ENCODE measurements at places on chromosomes 4 and X.

- DNase-seq, result no peak
These were observed 189.2 kb downstream of the SHROOM3 start for GRCh38 chr4:76624241-76624681.

DNA sequence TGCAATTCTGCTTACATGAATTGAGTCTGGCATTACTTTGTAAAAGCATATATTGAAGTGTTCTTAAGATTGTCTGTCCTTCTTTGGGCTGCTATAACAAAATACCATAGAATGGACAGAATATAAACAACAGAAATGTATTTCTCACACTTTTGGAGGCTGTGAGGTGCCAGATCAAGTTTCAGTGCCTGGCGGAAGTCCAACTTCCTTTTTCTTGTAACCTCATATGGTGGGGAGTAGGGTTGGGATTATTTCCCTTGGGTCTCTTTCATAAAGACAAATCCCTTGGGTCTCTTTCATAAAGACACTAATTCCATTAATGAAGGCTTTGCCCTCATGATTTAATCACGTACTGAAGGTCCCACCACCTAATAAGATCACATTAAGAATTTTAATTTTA lies 199.3 kb upstream of the GRID2 start:
- no peak for DNase-seq

DNA sequence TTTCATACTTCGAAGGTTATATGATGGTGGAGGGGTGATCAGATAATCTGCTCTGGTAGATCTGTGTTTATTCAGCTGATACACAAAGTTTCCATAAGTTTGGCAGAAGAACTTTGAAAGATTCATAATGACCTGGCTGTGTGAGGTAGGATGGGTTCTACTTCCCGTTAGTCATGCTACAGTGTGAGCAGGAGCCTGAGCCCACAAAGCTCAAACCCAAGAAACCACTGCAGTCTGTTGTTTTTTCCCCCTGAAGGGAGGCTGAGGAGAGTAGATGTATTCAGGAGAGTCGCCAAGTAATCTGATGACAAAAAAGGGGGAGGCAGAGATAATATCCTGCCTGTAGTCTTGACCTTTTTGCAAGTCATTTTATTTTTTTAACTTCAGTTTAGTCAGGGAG lies 52.8 kb upstream of the PPP3CA start:
- DNase-seq, result no peak

GRCh38 chr4:61243962-61244361 lies 43.8 kb downstream of the ADGRL3 start:
- no peak for DNase-seq

GRCh38 chr4:2932321-2932950 lies 30.8 kb downstream of the NOP14 start:
- DNase-seq, result no peak

DNA sequence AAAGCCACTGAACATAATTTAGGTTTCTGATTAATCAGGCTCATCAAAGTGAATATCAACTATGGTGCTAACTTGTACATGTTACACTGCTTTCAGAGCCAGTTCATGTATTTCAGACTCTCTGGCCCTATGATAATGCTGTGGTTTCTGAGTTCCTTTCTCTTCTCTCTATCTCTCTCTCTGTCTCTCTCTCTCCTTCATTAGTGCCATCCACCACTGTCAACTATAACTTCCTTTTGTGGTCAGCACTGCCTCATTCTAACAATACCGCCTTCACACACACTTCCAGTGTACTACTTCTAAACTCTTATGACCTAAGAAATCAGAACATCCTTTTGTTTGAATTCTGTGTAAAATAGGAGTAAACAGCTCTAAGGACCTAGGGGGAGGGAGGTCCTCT lies 907.1 kb downstream of the RPA4 start:
- DNase-seq, result no peak

- no peak for DNase-seq
These were observed 1555.5 kb upstream of the IGFBP7 start for GRCh38 chr4:58665649-58666048.

- DNase-seq, result no peak
These were observed 147.5 kb upstream of the ANK2 start for GRCh38 chr4:112901962-112902411.

- DNase-seq, result no peak
These were observed 29.9 kb downstream of the DOK7 start for GRCh38 chr4:3492741-3493719.

GRCh38 chr4:57442831-57443291 lies 332.7 kb upstream of the IGFBP7 start:
- DNase-seq, result no peak

DNA sequence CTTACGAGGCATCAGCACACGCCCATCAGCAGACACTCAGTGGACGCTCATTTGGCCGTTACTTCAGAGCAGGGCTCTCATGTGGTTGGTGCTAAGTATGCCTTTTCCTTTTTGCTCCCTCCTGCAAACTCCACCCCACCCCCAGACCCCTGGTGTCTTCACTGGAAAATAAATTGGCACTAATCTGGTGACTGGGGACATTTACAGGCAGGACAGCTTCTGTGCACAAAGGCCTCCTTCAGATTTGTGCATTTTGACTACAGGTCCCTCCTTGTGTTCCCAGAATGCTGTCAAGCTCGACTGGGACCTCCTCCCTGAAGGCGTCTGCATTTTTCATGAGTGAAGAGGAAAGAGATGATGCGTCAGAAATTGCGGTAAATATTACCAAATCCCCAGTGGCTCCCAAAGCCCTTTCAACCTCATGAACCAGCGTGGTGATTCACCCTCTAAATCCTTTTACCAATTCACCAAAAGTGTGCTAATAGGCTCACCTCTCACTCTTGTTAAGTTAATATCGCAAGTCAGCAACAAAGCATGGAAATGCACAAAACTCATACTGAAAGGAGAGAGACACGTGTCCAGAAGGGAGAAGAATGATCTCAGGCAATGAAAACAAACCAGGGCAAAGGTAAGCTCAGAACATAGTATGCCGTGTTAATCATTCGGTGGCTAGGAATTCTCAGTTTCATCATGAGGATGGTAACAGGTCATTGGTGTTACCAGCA lies 119.0 kb downstream of the NKX6-1 start:
- DNase-seq, result no peak

DNA sequence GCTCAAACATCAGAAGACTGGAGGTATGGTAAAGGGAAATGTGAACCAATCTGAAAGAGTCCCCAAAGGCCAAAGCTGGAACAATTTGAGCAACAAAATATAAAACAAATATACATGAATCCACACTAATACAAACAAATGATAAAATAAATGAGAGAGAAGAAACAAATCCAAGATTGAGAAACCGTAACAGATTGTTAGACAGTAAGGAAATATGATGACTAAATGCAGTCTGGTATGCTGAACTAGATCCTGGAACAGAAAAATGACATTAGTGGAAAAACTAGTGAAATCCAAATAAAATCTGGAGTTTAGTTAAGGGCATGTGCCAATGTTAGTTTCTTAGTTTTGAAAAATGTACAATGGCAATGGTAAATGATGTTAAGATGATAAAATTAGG lies 15.9 kb downstream of the PPA2 start:
- no peak for DNase-seq

DNA sequence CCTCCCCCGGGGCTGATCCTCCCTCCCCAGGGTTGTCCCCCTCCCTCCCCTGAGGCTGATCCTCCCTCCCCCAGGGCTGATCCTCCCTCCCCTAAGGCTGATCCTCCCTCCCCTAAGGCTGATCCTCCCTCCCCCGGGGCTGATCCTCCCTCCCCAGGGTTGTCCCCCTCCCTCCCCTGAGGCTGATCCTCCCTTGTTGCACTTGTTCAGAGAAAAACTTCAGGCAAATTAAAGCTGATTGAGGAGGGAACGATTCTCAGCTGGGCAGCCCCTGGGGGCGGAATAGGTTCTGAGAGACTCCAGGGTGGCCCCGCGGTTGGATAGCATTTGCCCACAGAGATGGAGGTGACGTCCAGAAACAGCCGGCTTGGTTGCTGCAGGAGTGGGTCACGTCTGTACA lies 110.7 kb upstream of the ADRA2C start:
- DNase-seq, result no peak

- DNase-seq, result no peak
These were observed 54.4 kb upstream of the BMP2K start for GRCh38 chr4:78721747-78722146.

GRCh38 chrX:24732766-24733500 lies 39.2 kb downstream of the POLA1 start:
- no peak for DNase-seq

DNA sequence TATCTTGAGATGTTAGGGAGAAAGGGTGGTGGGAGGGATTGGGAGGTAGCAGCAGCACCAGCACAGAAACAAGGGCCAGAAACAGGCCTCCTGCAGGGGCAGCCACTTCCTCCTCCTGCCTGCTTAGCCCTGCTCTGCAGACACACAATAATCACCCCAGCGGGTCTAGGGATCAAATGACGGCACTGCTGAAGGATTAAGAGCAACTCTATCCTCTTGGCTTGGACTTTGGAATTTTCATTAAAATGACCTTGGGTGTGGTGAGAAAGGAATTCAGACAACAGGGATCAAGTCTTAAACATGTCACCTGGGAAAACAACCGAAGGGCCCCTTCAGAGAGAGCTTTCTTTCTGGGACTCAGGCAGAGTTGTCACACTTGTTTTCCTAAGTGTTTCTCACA lies 353.4 kb downstream of the SPRY1 start:
- DNase-seq, result no peak
